ENCODE measurements at places on chromosomes 1 and 21.
A peak's percentile ranks its signal among the peaks of the same experiment; 100 is the strongest.

GRCh38 chr1:150552128-150552910, 3.1 kb downstream of the ADAMTSL4 start:
- no peak for DNase-seq

DNA sequence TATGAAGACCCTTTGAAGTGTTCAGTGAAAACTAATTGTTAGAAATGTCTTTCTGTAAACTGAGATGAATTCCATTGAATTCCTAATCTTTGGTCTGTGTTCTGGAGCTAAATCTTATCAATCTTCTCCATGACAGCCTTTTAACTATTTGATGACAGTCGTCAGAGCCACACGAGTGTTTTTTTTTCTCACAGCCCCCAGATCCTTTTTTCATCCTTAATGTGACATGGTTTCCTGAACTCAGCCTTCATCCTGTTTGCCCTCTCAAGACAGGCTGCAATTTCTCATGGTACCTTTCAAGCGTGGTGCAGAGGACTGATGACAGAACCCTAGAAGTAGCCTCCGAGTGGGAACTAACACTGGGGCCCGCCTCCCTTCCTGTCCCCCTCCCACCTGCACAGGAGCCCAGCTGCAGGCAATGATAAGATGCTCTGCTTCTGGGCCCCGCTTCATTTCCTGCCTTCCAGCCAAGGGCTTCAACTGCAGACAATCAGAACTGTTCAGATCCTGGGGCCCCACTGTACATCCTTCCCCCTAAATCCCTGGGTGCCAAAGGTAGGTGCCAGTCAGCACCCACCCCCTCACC, 114.6 kb upstream of the VAV3 start:
- DNase-seq: no peak

DNA sequence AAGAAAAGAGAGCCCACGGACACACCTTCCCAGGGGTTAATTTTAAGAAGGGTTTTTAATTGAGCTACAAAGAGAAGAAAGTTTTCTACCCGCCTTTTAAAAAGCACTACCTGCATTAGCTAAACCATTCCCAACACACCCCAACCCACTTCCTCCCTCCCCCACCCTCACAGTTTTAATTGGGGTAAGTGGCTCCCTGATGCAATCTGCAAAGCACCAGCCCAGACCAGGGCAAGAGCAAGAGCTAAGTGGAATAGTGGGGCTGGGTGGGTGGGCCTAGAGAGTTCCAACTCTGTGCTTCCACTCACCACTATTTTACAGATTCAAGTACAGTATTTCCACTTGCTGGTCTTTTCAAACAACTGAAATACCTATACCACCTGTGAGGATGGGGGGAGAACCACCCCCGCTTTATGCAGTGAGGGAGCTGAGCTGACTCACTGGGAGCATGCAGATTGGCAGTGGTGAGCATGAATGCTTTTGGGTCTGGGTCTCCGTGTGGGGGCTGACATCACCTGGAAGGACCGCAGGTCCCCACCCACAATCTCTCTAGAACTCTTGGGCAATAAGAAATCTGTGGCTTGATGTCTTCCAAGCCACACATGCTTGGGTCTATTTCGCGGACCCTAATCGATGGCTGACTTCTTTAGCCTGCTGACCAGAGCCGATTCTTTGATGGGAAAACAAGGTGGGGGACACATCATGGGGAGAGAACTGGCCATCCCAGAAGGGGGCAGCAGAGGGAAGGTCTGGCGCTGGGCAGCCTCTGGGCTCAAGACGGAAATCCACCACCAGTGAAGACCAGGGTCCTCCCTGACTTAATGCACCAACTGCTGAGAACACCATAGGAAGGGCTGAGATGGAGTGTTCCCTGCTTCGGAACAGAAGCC, 95.5 kb downstream of the SSBP3 start:
- DNase-seq: no peak

DNA sequence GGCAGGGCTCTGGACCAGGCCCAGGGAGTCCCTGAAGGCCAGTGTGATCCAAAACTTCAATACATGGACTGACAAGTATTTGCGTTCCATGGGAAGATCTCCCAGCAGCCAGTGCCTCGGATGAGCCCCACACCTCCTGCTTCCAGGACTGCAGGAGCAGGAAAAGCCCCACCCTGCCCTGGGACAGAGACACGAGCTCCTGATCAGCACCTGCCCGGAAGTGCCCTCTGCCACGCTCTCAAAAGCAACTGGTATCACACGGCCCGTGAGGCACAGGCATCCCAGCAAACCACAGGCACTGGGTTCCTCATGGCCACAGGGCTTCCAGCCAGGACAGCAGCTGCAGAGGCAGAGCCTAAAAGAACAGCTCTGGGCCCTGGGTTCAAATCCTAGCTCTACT, 48.6 kb downstream of the ACOT7 start:
- no peak for DNase-seq

DNA sequence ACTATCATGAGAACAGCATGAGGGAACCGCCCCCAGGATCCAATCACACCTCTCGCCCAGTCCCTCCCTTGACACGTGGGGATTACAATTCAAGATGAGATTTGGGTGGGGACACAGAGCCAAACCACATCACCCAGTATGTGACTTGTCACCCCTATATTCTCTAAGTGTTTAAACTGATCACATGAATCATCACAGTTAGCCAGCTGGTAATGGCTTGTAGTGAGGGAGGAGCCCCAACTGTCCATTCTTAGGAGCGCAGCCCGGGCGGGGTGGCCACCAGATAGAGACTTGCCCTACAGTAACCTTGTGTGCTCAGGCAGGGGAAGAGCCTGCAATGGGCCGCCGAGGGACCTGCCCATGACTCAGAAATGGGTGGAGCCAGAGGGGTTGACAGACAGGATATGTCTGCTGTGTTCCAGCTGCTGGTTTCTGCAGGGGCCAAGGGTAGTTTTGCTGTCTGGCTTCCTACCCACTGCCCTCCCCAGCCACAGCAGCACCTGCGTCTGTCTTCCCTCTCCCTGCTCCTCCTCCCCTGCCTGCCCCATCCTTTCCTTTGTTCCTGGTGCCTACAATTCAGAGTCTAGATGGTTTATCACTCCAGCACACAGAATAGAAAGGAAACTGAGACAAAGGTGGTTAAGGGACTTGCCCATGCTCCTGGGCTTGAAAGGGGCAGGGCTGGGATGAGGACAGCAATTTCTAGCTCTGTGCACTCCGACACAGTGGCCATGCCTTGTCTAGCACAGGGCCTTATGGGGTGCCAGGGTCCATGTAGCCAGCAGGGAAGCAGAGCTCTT, 9.2 kb downstream of the ABCG1 start:
- DNase-seq: peak; percentile 36
